Bronchial smooth muscle cell (primary cell): ENCODE measurements at places on chromosomes 2 and 18. TPM values are rescaled to one million over a fixed set of nuclear protein-coding genes. Genes with fewer than 3 reads are reported as not detected.

RAD51AP2 gene
- total RNA-seq, result not detected in 2 replicates

SP140 gene
- 0.32 and 0.34 TPM in 2 replicates for total RNA-seq

SCG2 gene
- total RNA-seq, result 0.09 and 0.63 TPM in 2 replicates

WIPF1 gene
- 5.2 and 12.9 TPM in 2 replicates for total RNA-seq

ADAM23 gene
- total RNA-seq, result 6.3 and 11.1 TPM in 2 replicates

SIX2 gene
- not detected in 2 replicates for total RNA-seq

SKOR2 gene
- total RNA-seq, result not detected in 2 replicates

PSME4 gene
- 11.8 and 21.1 TPM in 2 replicates for total RNA-seq

PER2 gene
- total RNA-seq, result 2.0 and 3.7 TPM in 2 replicates

AFF3 gene
- under 0.01 and 0.34 TPM in 2 replicates for total RNA-seq

SP140L gene
- 6.1 and 7.3 TPM in 2 replicates for total RNA-seq
